Activated CD4-positive, alpha-beta T cell treated with anti-CD3 and anti-CD28 coated beads for 36 hours (primary cell): ENCODE measurements at places on chromosomes 1 and 21. TPM values are rescaled to one million over a fixed set of nuclear protein-coding genes. Genes with fewer than 3 reads are reported as not detected.
A peak's percentile ranks its signal among the peaks of the same experiment; 100 is the strongest.

DNA sequence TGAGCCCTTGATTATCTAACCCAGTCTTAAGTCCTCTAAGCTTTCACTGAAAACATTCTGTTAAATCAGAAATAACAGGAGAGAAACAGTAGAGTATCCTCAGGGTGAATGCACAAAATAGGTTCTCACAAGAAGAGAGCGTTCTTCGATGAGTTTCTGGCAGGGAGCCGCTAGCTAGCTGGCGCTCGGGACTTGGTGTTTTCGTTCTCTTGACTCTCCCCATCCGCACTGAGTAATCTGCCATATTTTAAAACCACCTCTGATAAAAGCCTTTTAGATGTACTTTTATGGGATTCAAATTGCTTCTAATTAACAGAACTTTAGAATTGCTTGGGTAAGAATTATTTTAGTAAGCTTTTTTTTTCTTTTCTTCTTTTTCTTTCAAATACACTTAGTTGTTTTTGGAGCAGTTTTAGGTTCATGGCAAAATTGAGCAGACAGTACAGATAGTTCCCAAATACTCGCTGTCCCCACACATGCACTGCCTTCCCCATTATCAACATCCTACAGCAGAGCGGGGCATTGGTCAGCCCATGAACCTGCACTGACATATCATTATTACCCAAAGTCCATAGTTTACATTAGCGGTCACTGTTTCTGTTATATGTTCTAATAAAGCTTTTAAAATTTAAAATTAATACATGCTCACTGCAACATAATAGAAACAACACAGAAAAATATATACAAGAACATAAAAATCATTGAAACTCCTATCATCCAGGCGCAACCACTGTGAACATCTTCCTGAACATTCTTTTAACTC is 35.4 kb downstream of the PRDM2 start:
- no peak for DNase-seq

Gene UBXN10
- total RNA-seq = 0.41 TPM

DNA sequence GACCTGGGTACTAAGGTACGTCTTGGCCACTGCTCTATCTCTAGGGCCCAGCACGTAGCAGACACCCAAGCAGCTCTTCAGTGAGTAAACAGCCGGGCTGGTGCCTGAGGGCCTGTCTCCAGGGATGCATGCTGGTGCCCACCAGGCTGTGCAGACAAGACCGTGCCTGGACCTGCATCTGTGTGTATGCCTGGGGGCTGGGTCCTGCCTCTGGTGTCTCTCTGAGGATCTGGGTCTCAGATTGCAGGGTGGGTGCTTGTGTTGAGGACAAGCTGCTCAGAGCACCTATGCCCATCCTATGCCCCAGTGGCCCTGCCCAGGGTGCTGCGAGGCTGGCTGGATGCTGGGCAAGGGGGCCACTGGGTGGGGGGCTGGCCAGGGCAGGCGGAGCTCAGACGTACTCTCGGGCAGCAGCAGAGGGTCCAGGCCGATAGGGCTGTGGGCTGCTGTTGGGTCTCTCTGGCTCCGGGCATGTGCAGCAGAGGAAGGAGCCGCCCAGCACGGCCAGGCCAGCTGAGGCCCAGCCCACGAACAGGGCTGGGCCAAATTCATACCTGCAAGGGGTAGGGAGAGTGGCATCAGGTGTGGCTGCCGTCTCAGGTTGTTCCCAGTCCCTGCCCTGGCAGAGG is 4.4 kb downstream of the CLDN19 start:
- no peak for DNase-seq

GRCh38 chr21:45574081-45574501 is 31.9 kb upstream of the SLC19A1 start:
- no peak for DNase-seq

Gene LYPD8
- total RNA-seq = not detected

GRCh38 chr1:31961536-31961935 is 23.4 kb upstream of the PTP4A2 start:
- DNase-seq = no peak

- no peak for DNase-seq
These were observed 19.2 kb downstream of the SLC9A1 start for GRCh38 chr1:27135541-27136235.

Gene SPATA1
- total RNA-seq = 0.61 TPM

Gene SUCO
- total RNA-seq = 22.1 TPM

GRCh38 chr1:33257772-33258712 is 1.8 kb downstream of the ZNF362 start:
- DNase-seq = no peak

DNA sequence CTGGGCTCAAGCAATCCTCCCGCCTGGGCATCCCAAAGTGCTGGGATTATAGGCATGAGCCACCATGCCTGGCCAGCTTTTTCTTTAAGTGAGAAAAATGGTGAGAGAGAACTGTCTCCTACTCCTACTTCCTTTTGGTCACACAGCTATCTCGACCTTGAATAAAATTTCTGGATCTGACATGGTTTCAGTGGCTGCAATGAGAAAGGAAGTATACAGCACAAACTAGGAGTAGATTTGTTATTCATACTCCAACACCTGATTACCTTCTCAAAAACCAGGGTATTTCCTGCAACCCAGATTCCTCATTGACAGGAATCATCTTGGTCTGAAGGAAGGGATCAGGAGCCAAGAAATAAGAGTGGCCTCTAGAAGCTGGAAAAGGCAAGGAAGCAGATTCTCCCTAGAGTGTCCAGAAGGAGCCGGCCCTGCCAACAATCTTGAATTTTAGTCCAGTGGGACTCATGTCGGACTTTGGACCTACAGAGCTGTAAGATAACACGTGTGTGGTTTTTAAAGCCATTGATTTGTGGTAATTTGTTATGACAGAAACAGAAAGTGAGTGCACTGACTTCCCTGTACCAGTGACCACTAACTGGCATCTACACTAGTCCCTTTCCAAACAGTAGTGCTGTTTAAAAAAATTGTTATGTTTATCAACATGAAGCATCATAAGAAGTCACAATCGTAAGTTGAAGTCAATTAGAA is 516.6 kb downstream of the SMYD3 start:
- no peak for DNase-seq

Gene TIPRL
- 57.5 TPM for total RNA-seq

- peak; percentile 5 for DNase-seq
These were observed 14.0 kb downstream of the ARHGEF16 start for GRCh38 chr1:3468236-3469103.

DNA sequence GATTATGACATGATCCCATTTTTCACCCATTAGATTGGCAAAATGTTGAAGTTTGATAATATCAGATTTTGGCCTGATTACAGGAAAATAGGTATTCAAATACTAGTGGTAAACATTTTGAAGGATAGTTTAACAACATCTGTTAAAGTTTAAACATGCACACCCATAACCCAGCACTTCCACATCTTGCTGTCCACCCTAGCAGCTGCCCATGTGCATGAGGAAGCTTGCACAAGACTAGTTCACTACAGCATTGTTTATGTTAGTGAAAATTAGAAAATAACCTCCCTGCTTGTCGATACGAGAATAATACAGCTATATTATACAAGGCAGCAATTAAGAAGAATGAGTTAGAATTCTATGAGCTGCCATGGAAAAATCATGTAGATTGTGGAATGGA is 127.6 kb downstream of the C1orf21 start:
- no peak for DNase-seq
